ENCODE measurements at places on chromosomes 1 and 21.
A peak's percentile ranks its signal among the peaks of the same experiment; 100 is the strongest.

DNA sequence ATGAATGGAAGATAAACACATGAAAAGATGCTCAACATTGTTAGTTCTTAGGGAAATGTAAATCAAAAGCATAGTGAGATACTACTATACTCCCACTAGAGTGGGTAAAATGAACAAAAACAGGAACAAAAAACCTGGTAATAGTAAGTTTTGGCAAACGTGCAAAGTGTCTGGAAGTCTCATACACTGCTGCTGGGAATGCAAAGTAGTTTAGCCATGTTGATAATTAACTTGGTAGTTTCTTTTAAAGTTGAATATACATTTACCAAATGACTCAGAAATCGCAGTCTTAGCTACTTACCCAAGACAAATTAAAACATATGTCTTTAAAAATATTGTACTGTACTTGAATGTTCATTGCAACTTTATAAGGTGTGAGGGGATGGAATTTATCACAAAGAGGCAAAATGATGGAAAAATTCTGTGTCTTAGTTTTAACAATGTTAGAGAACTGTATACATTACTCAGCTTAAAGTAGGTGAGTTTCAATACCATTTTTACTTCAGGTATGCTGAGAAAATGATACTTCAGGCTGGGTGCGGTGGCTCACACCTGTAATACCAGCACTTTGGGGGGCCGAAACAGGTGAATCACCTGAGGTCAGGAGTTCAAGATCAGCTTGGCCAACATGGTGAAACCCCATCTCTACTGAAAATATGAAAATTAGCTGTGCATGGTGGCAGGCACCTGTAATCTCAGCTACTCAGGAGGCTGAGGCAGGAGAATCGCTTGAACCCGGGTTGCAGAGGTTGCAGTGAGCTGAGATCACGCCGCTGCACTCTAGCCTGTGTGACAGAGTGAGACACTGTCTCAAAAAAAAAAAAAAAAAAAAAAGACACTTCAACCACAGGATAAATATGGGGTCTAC is 102.3 kb downstream of the PDE4B start:
- no peak for DNase-seq

GRCh38 chr1:48017716-48018115 is 20.5 kb upstream of the TRABD2B start:
- no peak for DNase-seq

GRCh38 chr1:48254254-48254653 is 31.7 kb downstream of the SLC5A9 start:
- DNase-seq = no peak

- no peak for DNase-seq
Observed at GRCh38 chr1:66607458-66607857, 73.5 kb downstream of the SGIP1 start.

- no peak for DNase-seq
Observed at GRCh38 chr1:24403806-24404205, 9.8 kb downstream of the STPG1 start.

GRCh38 chr1:229383961-229384360 is 41.1 kb upstream of the CCSAP start:
- DNase-seq = no peak

- no peak for DNase-seq
Observed at GRCh38 chr1:234942012-234942332, 186.7 kb downstream of the TOMM20 start.

- DNase-seq = no peak
Observed at GRCh38 chr1:14778898-14779865, 180.7 kb downstream of the KAZN start.

DNA sequence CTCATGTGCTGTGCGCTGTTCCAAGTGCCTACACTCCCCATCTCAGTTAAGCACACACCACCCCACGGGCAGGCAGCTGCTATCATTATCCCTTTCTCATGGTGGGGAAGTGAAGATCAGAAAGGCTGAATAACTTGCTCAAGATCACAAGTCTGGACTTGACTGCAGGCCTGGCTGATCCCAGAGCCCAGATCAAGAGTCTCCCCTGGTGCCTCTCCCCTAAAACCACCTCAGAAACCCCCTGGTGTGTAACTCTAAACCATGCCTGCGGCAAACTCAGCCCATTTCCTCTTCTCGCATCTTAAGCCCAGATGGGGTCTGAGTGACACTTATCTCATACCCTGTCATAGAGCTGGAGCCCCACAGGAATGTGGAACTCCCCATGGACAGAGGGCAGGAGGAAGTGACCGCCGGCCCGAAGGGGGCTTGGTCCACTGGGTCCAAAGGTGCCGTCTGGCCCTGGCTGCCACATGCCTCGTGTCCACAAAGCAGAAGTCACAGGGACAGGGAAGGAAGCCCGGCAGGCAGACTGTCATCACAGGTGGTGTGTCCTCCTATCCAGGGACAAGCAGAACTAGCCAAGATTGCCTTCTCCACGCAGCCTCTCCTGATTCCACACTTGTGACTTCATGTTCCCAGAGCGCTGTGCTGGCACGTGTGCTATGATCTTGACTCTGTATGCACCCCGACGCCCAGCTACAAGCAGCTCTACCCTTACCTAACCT is 92.1 kb downstream of the SYF2 start:
- DNase-seq = no peak

- DNase-seq = no peak
Observed at GRCh38 chr21:15508554-15508953, 221.2 kb upstream of the USP25 start.

DNA sequence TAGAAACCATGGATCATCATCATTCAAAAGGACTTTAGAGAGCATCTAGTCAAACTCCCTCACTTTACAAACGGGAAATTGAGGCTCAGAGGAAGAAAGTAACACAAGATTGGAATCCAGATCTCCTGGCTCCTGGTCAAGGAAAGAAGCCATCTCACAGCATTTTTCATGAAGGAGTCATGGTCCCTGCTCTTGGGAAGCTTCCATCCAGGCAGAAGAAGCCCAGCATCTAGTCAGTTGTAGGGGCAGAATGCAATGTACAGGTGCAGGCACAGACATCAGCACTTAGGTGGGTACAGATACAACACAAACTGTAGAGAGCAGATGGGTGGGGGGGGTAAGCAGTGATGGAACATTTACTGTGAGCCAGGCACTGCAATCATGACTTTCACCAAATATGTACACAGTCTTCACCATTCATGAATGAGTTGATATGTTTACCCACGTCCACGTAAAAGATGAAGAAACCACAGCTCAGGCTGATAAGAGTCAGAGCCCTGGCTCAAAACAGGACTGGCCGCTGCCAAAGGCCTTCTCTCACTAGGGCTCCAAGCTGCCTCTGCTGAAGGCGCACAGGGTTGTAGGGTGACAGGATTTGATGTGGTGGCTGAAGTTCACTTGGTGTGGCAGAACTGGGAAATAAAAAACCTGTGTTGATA is 44.0 kb downstream of the OPTC start:
- DNase-seq = no peak

DNA sequence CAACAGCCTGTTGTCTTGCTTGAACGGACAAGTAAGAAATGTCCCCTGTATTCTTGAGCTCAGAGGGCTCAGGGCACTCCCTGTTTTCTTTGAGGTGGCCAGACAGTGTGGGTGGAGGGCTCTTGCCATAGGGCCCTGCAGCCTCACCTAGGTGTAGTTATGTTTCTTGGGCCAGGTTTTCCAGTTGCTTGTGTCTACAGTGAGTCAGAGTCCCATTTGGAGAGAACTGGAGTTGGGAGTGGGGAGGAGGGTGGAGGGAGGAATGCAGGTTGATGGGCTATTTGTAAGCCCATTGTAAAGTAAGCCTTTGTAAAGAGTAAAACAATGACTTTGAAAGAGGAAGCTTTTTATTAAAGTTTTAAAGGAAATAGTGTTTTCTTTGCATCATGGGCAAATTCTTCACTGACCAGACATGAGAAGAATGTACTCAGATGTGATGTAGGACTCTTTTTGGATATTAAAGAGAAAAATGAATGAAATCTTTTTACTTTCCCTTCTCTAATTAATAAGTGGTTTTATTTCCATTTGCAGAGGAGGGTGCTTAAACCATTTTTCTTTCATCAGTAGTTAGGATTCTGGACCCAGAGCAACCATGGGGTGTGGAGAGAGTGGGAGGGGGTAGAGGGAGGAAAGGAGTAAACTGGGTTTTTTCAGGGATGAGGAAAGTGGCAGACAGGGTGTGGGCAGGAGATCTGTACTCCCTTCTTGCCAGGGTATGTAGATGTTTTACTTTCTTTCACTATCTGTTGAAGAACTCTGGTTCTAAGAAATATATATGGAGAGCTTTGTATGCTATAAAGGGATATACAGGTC is 45.1 kb upstream of the MACF1 start:
- DNase-seq = no peak

DNA sequence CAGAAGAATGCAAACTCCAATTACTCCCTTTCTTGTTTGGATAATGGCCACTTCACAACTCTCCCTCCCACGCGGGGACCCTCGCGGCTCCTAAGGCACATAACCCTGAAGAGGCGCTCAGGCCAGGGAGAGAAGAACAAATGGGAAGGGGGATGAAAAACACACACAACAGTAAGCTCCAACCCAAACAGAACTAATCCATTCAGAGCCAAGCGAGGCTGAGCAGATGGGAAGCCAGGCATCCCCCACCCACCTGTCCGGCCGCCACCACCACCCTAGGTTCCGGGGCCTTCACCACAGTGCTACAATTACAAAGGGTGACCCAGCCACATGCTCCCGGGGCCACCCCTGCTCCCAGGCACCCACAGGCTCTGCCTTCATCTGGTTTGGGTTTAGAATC is 101.5 kb downstream of the MRPL37 start:
- no peak for DNase-seq

- DNase-seq = no peak
Observed at GRCh38 chr1:234779160-234779538, 169.2 kb upstream of the IRF2BP2 start.

DNA sequence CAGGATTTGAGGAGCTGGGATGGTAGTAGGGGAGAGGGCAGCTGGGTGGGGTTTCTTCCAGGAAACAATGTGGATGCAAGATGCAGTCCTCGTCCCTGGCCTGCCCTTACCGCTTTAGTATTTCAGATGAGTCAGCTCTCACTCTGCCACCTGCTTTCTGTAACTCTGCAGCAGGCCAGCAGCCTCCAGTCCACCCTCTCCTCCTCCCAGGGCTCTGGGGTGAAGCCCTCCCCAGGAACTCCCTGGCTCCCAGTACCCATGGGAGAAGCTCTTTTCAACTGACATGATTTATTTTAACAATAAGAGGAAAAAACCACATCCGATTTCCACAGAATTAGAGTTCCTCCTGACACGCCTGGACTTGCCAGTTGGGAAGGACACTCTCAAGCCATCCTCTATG is 39.0 kb upstream of the IL20 start:
- no peak for DNase-seq

DNA sequence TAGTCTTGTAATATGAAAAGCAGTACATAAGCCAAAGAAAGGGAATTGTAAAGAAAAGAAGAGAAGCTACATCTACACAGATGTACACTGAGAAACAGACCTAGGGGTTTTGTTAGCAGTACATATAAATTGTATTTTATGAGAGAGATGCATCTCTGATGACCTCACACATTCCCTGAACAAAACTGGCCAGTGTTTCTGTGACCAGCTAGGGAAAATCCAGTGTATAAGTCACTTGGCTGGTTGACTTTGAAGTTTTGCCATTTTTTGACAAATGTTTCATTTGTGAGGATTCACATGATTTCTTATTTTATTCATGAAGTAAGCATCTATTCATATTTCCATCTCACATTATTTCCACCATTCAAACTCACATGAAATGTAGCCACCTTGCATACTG is 28.3 kb upstream of the DYNLT5 start:
- DNase-seq = no peak

- no peak for DNase-seq
Observed at GRCh38 chr1:204941421-204942338, 71.0 kb downstream of the NFASC start.

DNA sequence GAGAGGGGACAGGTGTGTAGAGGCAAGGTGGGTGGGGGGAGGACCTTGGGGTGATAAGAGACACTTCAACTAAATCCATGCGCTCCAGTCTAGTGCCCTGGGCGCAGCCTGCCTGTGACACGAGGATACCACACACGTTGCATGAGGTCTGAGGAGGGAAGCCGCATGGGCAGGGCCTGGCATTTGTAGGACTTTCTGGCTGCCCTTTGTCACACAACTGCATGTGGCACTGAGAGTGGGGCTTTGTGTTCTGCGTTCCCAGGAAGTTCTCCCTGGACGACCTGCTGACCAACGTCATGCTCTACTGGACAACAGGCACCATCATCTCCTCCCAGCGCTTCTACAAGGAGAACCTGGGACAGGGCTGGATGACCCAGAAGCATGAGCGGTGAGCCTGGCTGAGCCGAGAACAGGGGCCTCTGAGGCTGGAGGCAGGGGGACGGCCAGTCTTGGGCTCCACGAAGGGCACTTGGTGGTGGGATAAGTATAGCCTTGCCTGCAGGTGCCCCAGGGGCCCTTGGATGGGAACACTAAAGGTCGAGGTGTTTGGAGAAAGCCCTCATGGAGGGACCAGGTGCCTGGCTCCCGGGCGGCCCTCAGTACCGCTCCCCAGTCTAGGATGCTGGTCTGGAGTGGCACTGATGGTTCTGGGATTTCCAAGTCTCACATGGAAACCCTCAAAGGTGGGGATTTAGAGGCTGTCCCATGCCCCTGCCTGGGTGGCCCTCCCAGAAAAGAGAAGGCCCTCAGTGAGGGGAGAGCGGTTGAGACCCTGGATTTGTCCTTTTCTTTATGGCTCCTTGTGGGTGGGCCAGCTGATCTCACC is 34.5 kb downstream of the EPHX1 start:
- no peak for DNase-seq

GRCh38 chr1:76998582-76999223 is 131.4 kb downstream of the ST6GALNAC5 start:
- no peak for DNase-seq

GRCh38 chr1:61269602-61270001 is 187.2 kb downstream of the NFIA start:
- no peak for DNase-seq

- peak; percentile 72 for DNase-seq
Observed at GRCh38 chr1:35557118-35557610, at the start of gene KIAA0319L. KIAA0319L (minus strand) TSS chr1:35557403; CDS start chr1:35554491, 2,912 bp downstream.

GRCh38 chr1:206897175-206897574 is at the start of gene IL24:
IL24 (plus strand) TSS chr1:206897443; CDS start chr1:206897833, 390 bp downstream.
- DNase-seq = no peak

- DNase-seq = no peak
Observed at GRCh38 chr1:147351140-147351835, 108.8 kb downstream of the CHD1L start.

- no peak for DNase-seq
Observed at GRCh38 chr1:220783453-220783852, 3.3 kb upstream of the MTARC1 start.

- DNase-seq = no peak
Observed at GRCh38 chr1:232123775-232124659, 497.4 kb downstream of the DISC1 start.

DNA sequence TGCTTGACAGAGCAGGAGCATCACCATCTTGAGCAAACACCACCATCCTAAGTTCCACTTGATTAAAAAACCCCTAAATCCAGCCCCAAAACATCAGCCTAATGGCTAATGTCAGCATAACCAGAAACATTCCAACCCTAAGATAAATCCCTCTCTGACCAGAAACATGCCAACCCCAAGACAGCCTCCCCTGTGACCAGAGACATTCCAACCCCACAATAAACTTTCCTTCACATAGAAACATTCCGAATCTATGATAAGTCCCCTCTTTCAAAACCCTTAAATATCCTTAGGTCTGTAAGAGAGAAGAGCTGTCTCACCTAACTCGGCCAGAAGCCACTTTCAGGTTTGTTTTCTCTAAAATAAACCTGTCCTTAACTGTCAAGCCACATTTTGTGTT is 17.4 kb upstream of the SLC2A5 start:
- no peak for DNase-seq

All from CD4-positive, alpha-beta T cell treated with Interleukin-6 at 100 ng/mL for 8 hours (primary cell).